Stimulated activated CD8-positive, alpha-beta memory T cell treated with anti-CD3 and anti-CD28 coated beads, Interleukin-7, amount 100 ng/mL, for 48 hours (primary cell): ENCODE measurements at places on chromosomes 1 and 21.

- DNase-seq, result no peak
These were observed 62.5 kb downstream of the TMCO4 start for GRCh38 chr1:19737104-19737825.

GRCh38 chr1:235910357-235911299 lies 43.9 kb upstream of the LYST start:
- DNase-seq, result peak; percentile 44

DNA sequence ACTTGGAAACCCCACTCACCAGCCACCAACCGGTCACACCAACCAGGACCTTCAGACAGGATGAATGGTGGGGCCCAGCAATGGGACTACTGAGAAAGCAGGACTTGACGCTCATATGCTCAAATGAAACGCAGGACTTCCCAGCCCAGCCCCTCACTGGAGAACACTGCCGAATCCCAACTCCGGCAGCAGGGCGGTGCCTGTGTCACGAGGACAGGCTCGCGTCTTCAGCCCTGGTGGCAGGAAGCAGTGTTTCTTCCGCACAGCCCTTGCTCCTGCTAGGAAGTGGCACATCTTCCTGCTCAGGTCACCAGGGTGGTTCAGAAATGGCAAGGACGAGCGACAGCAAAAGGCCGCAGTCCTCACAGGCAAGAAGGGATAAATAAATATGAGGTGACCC lies 38.9 kb downstream of the CD58 start:
- no peak for DNase-seq

DNA sequence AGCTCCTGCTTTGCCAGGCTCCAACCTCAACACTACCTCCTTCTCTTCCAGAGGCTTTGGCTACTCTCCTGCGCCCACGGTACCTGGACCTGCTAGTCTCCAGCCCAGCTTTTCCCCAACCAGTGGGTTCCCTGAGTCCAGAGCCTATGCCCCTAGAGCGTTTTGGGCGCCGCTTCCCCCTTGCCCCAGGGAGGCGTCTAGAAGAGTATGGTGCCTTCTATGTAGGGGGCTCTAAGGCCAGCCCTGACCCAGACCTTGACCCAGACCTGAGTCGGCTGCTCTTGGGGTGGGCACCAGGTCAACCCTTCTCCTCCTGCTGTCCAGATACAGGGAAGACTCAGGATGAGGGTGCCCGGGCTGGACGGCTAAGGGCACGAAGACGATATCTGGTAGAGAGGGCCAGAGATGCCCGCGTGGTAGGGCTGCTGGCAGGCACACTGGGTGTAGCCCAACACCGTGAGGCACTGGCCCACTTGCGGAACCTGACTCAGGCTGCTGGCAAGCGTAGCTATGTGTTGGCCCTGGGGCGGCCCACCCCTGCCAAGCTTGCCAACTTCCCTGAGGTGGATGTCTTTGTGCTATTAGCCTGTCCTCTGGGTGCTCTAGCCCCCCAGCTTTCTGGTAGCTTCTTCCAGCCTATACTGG lies 1.6 kb downstream of the DPH2 start:
- no peak for DNase-seq

DNA sequence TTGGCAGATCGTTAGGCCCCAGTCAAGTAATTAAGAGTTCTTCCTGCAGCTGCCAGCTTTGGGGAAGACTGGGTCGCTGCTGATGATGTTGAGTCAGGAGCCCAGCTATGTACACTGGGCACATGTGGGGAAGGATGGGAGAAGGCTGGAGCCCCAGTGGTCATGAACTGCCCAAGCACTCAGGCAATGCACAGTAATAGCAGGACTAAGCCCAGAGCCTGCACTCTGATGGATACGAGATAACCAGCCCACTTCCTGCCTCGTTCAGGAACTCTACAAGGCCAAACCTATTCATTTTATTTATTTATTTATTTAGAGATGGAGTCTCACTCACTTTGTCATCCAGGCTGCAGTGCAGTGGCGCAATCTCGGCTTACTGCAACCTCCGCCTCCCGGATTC lies 81.1 kb upstream of the BTG3 start:
- DNase-seq, result no peak

- DNase-seq, result no peak
These were observed 76.0 kb downstream of the GPATCH2 start for GRCh38 chr1:217554849-217555248.

DNA sequence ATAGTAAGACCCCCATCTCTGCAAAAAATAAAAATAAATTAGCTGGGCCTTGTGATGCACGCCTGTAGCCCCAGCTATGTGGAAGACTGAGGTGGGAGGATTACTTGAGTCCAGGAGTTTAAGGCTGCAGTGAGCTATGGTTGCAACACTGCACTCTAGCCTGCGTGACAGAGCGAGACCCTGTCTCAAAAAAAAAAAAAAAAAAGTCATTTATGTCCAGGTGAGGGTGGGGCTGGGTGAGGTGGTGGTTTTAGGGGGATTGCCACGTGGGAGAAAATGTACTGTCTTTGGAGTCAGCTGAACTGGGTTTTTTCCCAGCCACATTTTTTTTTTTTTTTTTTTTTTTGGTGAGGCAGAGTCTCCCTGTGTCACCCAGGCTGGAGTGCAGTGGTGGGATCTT lies 6.7 kb downstream of the PIK3CD start:
- no peak for DNase-seq

DNA sequence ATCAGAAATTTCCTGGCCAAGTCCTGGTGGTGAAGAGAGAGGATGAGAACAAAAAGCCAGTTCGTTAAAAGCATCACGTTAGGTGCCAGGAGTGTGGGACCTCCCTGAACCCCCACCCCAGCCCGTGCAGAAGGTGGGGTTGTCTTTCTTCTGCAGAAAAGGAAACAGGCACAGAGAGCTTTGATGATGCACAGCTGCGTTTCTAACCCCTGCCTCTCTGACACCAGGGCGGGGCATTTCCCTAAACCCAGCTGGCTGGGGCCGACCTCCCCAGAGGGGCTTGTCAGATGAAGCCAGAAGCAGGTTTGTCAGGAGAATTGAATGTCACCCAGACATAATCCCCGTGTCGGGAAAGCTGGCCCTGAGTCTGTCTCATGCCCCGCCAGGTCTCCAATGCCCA lies 189.3 kb upstream of the EDN2 start:
- DNase-seq, result no peak
